ENCODE measurements at places on chromosomes 2 and 18.
A peak's percentile ranks its signal among the peaks of the same experiment; 100 is the strongest.

GRCh38 chr2:145065342-145065741, 545.4 kb upstream of the ZEB2 start:
- DNase-seq, result no peak

DNA sequence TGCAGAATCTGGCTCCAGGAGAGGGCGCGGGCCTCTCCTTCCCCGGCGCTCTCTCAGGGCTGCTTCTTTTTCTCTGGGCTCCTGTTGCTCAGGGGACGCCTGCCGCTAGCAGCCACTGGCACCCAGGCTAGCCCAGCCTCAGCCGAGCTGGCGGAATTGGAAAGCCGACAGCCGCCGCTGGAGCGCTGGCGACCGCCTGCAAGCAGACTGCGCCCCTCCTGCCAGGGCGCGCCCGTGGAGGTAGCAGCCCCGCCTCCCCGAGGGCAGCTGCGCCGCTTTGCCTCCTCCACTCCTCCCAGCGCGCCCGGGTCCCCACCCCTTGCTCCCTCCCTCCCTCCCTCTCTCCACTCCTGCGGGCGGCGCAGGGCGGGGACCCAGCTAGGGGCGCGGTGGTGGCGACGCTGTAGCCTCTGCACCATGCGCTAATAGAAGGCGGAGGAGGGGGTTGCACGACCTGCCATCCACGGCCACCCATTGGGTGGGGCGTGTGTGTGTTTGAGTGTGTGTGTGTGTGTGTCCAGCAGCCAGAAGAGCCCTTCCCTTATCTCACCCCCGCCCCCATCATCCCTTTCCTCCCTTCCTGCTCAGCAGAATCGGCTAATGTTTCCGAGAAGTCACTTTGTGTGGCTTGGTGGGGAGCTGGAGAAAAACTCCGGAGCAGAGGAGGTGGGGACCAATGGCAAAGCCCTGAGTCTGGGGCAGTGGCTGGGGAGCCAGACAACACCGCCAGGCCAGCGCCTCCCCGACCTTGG, at the start of gene SCN9A:
TSS of gene SCN9A (minus strand) at position 209 of the 752 bp plus-strand sequence. CDS start 64,188 bp downstream, outside the sequence.
- DNase-seq, result peak; percentile 77

GRCh38 chr2:64854773-64855237, 134.4 kb upstream of the SLC1A4 start:
- DNase-seq, result peak; percentile 64

GRCh38 chr2:134039912-134040581, 213.8 kb upstream of the MGAT5 start:
- no peak for DNase-seq

- no peak for DNase-seq
Measured at GRCh38 chr18:45650321-45650720, 35.0 kb downstream of the SLC14A2 start.

GRCh38 chr2:171087547-171087946, 73.1 kb downstream of the TLK1 start:
- DNase-seq, result no peak

- peak; percentile 64 for DNase-seq
Measured at GRCh38 chr2:235779444-235779896, 285.6 kb downstream of the AGAP1 start.

DNA sequence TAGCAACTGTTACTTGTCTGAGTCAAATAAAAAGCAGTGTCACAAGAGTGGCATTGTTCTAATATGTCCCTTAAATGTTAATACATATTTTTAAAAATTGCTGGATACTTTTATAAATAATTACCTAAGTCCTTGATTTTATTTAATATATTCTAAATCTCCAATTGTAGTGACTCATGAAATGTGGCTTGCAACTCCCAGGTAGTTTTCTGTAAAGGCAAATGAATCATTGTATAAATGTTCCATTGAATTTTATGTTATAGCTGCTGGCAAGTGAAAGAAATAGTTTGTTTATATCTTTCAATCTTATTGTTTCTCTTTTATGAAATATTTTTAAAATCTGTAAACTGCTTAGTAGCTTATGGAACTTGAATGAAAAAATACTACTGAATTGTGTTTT, 32.7 kb upstream of the C1GALT1C1L start:
- no peak for DNase-seq

- DNase-seq, result peak; percentile 39
Measured at GRCh38 chr2:215161301-215161829, 22.9 kb upstream of the ABCA12 start.
